ENCODE measurements at places on chromosomes 11 and 22.

DNA sequence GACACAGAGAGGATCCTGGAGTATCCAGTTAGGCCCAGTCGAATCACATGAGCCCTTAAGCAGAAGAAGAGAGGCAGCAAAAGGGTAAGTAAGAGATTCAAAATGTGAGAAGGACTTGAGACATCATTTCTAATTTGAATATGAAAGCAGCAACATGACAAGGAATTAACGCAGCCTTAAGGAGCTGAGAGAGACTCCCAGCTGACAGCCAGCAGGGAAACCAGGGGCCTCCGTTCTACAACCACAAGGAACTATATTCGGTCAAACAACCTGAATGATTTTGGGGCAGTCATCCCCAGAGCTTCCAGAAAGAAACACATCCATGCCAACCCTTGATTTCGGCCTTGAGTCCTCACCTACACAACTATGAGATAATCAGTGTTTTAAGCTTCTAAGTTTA, 189.7 kb upstream of the MTNR1B start:
- DNase-seq = no peak

DNA sequence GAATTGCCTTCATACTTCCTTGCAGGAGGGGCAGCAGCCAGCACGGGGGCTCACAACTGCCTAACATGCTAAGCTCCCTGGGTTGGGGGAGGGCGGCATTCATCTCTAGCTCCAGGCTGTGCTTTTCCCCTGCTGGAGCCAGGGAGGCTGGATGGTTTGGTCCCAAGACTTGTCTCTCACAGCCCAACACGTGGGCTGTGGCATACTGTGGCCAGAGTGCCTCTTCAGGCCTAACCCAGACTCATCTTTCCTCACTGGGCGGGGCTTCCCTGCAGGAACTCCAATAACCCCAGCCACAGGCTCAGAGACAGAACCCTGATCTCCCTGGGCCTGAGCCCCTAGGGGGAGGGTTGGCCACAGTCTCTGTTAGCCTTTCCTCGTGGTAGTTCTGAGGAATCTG, 121.9 kb upstream of the PLET1 start:
- no peak for DNase-seq

DNA sequence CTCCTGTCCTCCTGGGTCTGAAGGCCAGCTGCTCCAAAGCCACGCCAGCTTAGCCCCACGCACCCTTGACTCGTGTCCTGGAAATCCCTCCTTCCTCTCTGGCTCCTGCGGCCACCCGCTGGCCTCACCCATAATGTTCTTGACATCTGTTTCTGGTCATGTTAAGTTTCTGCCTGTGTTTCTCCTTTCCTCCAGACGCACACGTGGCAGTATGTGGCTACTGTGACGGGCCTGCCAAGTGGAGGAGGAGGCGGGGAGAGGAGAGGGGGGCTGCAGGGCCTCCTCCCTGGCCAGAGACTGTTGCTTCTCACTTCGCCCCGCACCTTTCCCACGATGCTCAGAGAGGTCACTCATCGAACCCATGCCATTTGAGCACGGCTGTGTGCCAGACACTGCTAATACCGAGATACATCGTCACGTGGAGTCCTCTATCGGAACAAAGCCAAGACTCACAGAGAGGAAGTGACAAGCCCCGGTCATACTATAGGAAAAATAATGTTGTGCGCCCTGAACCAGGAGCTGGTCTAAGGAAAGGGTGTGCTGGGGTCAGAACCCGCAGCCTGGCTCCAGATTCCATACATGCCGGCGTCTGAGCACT, 11.5 kb downstream of the C1QTNF6 start:
- DNase-seq = peak; percentile 74

GRCh38 chr11:100630898-100631297, 56.2 kb upstream of the ARHGAP42 start:
- no peak for DNase-seq

- DNase-seq = no peak
These were observed 68.2 kb downstream of the PPP2R1B start for GRCh38 chr11:111697933-111698371.

- no peak for DNase-seq
These were observed at the start of gene GRIA4 for GRCh38 chr11:105609832-105610781. TSS of gene GRIA4 (plus strand) at chr11:105610073. CDS start at chr11:105610998, 925 bp downstream.

DNA sequence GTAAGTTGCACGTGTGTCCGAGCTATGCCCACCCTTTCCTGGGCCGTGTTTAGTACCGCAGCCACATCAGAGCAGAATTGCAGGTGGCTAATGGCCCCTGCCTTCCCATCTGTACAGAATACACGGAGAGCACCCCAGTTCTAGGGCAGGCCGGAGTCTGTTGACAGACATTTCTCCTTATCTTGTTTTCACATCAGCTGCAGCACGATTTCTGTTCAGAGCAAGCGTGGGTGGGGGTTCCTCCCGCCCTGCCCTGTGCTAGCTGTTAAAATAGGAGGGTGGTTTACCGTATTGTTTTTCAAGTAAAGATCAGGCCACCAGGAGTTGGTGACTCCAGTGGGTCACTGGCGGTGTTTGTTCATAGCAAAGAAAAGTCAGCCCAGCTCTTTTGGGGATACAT, 41.1 kb downstream of the UBASH3B start:
- no peak for DNase-seq

DNA sequence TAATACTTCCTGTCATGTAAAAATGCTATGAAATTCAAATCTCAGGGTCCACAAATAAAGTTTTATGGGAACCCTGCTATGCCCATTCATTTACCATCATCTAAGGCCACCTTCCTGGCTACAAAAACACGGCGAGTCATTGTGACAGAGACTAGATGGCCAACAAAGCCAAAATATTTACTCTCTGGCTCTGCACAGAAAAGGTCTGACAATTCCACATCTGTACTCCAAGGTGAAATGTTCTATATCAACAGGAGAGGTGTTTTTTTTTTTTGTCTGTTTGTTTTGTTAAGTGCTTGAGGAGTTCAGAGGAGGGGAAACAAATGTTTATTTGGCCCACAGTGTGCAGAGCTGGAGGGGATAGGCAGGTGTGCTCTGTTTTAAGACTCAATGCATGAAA, 18.6 kb upstream of the TMA7B start:
- no peak for DNase-seq

DNA sequence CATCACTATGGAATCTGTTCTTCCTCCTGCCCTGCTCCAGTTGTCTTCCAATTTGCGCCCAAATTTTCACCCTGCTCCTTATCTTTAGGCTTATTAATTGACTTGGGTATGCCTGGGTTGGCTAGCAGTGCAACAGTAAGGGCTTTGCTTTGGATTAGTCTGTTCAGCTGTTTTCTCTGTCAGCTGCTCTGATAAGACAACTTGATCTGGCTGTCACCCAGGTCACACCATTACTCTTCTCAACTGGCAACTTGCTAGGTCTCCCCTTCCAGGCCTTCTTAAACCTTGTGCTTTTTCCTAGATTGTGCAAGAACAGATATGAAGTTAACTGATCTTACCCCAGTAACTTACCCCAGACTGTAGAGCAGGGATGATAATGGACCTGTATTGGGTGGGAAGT, 357.8 kb upstream of the LARGE1 start:
- no peak for DNase-seq

GRCh38 chr11:115920092-115920461, 415.9 kb upstream of the CADM1 start:
- no peak for DNase-seq

DNA sequence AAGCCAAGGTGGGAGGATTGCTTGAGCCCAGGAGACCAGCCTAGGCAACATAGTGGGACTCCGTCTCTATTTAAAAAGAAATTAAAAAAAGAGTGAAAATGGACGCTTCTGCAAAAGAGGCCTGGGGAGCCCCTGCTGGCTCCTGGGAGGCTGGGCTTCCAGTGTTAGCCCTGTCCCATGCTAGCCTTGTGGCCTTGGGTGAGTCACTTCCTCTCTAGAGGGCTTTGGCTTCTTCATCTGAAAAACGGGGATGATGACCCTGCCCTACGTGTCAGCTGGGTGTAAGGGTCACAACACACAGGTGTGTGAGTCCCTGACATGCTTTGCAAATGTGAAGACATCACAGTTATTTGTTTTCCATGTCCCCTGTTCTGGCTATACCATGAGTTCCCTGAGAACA, 32.8 kb downstream of the FAM227A start:
- DNase-seq = no peak

DNA sequence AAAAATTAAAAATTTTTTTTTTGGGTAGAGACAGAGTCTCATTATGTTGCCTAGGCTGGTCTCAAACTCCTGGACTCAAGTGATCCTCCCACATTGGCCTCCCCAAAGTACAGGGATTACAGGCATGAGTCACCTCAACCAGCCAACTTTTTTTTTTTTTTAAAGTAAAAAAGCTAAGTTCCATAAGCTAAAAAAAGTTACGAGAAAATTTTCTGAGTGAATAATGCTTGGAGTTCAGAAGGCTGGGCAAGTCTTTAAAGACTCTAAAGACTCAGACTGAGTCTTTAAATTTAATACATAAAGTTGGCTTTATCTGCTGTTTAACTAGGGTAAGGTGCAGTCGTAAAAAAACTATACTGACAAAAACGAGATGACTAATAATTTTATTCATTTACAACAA, 5.6 kb downstream of the DDX6 start:
- DNase-seq = no peak

- no peak for DNase-seq
These were observed 8.8 kb downstream of the CXCR5 start for GRCh38 chr11:118892514-118892913.

GRCh38 chr11:117557361-117557760, 229.7 kb downstream of the CEP164 start:
- no peak for DNase-seq

GRCh38 chr22:24894220-24894975, 52.1 kb downstream of the LHFPL7 start:
- peak; percentile 14 for DNase-seq

DNA sequence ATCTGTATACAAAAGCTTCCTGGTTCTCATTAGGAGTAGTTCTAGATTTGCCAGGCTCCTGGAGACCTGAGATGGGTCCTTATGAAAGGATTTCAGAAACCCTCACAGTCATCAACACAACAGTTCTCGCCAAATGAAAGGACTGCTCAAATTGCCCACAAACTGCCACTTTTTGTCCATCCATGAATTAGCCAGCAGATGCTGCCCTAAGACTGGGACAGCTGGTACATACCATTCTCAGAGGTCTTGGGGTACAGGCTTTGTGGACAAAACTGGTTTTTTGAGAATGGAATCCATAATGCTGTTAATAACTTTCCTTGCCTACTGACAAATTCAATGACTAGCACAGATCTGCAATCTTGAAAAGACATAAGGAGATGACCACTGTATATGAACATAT, 23.4 kb upstream of the BDNF start:
- no peak for DNase-seq
